Non-pigmented ciliary epithelial cell (primary cell): ENCODE measurements at places on chromosomes 2 and 18.

- no peak for DNase-seq
Measured at GRCh38 chr2:28979041-28979440, 2.1 kb upstream of the TOGARAM2 start.

DNA sequence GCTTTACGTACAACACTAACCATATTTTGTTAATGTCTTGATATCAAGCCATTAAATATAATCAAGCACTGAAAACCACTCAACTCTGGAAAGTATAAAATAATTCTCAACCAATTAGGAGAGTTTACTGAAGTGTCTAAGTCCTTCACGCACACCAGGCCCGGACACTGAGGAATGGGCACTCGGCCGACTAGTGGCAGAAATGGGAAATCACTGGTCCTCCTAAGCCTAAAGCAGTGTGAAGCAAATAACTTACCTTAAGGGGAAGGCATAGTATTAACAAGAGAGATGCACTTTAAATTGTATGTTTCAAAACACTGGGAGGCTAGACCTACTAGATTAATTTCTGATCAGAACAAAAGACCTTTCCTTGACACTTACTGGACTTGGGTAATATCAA lies 45.7 kb downstream of the FAM210A start:
- DNase-seq, result no peak

DNA sequence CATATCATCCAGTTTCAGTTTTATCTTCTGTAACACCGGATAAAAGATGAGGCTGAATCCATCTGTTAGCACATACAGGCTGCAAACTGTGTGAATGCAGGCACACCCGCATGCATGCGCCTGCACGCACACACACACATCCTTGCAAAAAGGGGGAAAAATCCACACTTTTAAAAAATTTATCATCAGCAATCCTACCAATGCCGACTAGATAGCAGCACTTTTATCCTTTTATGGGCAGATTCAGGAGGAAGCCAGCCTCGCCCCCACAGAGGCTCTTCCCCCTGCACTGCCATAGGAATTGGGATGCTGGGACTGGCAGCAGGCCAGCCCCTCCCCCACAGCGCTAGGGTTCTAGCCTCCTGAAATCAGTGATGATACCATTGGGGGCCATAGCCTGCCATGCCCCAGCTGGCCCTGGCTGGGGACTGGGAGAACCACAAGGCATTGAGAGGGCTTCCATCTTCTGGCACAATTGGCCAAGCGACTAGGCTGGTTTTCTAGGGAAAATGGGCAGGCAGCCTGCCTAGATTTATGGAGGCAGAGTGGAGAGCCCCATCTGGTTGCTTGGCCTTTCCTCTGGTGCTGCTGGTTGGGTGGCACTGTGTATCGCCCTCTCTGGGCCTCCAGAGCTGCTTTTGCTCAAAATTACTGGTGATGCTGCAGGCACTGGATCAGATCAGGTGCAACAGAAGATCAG lies 25.5 kb downstream of the CYRIA start:
- no peak for DNase-seq

GRCh38 chr18:37270038-37270665 lies 295.4 kb downstream of the CELF4 start:
- DNase-seq, result peak; percentile 6

DNA sequence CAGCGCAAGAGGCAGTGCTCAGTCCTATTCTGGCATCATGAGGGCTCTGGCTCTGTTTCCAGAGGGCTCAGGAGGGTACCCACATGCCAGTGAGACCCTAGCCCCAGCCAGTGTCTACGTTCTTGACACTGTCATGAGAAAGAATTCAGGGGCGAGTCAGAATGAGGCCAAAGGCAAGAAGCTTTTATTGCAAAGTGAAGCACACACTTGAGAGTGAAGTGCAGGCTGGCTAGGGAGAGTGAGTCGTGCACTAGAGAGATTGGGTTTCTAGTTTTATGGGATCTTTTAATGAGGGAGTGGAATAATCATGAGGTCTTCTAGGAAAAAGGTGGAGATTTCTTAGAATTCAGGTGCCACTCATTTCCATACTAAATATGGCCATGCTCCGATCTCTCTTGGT lies 164.1 kb downstream of the DCDC2C start:
- no peak for DNase-seq

GRCh38 chr2:204272089-204272488 lies 273.2 kb upstream of the PARD3B start:
- DNase-seq, result no peak

DNA sequence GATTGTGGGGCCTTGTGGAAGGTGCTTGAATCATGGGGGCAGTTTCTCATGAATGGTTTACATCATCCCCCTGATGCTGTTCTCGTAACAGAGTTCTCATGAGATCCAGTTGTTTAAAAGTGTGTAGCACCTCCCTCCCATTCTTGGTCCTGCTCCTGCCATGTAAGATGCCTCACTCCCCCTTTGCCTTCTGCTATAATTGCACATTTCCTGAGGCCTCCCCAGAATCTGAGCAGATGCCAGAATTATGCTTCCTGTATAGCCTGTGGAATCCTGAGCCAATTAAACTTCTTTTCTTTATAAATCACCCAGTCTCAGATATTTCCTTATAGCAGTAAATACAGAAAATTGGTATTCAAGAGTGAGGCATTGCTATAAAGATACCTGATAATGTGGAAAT lies 15.6 kb upstream of the WDR75 start:
- DNase-seq, result no peak

GRCh38 chr2:209990838-209991237 lies 11.6 kb upstream of the RPE start:
- no peak for DNase-seq
